Fibroblast of skin of scalp (primary cell): ENCODE measurements at places on chromosomes 13 and 19.

GRCh38 chr19:3526507-3527237, 12.3 kb upstream of the TEKTIP1 start:
- no peak for DNase-seq

- no peak for DNase-seq
Observed at GRCh38 chr19:34578751-34579150, 97.2 kb downstream of the WTIP start.

- DNase-seq: no peak
Observed at GRCh38 chr13:67769987-67770341, 539.8 kb upstream of the PCDH9 start.

- DNase-seq: no peak
Observed at GRCh38 chr13:73082895-73083294, 24.1 kb downstream of the KLF5 start.

DNA sequence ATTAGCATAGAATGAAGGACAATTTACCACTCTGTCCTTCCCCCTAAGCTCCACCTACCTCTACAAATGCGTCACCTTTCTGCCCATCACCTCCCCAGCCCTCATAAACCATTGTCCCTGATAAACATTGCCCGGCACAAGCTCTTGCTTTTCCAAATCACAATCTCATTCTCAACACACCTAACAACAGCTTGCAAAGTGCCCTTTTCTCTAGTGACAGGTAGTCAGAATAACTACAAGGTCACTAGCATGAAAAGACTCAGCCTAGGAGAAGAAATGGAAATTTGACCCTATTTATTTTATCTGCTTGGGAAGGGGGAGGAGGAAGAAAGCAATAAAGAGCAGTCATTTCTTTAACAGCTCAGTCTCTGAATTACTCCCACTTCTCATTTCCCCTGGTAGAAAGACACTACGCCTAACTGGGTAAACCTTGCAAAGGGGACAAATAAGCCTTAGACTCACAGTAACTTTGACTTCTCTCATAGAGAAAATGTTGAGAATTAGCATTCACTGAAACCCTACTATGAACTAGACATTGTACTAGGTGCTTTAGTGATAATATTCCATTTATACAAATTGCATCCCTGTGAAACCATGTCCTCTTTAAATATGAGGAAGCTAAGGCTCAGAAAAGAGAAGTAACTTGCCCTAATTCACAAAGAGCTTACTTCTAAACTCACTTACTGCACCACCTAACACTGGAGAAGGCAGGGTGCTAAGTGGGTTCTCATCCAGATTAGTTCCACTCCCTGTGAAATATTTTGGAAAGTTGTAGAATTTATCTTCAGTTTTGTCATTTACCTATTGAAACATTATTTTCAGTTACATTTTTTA, 116.2 kb upstream of the FNDC3A start:
- DNase-seq: no peak

DNA sequence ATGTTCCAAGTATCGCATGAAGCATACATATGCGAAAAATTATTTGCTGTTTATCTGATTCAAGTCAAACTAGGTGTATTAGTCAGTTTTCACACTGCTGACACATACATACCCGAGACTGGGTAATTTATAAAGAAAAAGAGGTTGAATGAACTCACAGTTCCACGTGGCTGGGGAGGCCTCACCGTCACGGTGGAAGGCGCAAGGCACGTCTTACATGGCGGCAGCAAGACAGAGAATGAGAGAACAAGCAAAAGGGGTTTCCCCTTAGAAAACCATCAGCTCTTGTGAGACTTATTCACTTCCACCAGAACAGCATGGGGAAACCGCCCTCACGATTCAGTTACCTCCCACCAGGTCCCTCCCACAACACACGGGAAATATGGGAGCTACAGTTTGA, 13.0 kb upstream of the PROZ start:
- DNase-seq: no peak

DNA sequence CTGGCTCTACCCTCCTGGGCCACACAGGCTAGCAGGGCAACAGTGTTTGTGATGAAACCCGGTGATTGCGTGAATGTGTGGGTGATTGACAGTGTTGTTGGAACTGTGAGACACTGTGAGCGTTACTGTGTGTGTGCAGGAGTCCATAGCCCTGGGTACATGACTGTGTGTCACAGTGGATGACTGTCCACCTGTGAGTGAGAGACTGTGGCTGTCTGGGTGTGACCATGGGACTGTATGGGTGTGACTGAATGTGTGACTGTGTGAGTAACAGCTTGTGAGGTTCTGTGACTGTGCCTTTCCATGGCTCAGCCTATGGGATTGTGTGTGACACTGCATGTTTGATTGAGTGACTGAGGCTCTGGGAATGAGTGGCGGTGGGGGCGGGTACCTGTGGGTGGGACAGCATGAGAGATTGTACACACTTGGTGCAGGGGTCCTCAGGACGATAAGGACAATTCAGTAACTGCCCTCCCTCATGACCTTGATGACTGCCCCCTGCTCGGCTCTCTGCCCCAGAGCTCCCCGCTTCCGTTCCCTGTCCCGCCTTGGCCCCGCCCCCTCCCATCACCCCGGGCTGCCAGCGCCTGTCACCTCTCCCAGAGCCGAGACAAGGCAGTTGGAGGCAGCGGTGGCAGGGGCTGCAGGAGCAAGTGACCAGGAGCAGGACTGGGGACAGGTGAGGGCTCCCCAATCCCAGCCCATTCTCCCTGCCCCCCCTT, at the start of gene GIPR:
TSS of gene GIPR (plus strand) at position 602 of the 722 bp plus-strand sequence. CDS start 1,300 bp downstream, outside the sequence.
- DNase-seq: peak; percentile 55

GRCh38 chr13:65595916-65596315, 1634.2 kb downstream of the PCDH9 start:
- peak; percentile 40 for DNase-seq

DNA sequence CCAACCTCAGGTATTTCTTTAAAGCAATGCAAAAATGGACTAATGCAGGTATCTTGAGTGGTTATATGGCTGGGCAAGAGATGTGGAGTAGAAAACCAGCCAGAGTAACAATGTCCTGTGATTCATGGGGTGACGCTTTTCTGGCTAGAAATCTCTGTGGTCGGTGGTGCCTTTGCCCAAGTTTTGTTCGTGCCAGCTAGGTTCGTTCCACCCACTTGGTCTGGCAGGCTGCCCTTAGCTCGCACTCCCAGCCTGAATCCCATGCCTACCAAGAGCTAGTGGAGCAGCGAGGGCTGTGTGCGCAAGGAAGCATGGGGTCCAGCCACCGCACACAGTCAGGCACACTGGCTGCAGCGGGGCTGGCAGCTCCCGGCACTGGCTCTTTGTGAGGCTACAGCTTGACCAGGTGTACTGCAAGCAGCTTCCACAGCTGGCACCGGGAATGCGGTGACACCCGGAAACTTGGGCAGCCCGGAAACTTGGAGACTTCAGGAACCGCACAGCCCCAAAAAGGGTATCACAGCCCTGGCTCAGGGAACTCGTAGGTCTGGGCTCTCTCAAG, 349.6 kb upstream of the PCDH20 start:
- no peak for DNase-seq

DNA sequence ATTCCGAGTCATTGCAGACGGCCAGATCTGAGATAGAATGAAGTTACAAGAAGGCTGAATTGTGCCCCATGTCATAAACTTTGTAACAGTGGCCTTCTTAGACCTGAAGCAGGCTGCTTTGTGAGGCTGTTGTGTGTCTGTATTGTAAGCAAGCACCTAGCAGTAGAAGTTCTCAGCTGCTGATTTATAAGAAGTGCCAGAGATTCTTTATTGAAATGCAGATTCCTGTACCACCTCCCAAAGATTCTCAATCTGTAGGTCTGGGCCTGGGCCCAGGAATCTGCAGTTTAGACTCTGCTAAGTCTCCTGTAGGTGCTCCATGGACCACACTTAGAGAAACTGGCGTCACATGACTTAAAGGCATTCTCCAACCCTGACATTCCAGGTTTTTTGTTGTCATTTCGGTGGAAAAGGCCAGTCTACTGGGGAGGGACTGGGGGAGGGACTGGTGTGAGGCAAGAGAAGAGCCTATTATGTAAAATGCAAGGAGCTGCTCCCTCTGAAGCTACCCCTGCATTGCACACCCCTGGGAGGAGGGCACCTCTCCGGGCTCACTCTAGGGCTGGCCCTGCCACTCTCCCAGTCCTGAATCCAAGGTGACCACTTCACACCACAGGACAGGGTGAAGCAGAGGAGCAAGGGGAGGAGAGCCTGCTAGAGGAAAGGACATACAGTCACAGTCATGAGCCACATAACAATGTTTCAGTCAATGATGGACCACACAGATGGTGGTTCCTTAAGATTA, 769 bp upstream of the TMEM272 start:
- DNase-seq: no peak

GRCh38 chr19:49264258-49264657, 60.7 kb downstream of the SLC6A16 start:
- no peak for DNase-seq
